ENCODE measurements at places on chromosomes 5 and 9. TPM values are rescaled to one million over a fixed set of nuclear protein-coding genes. Genes with fewer than 3 reads are reported as not detected.
A peak's percentile ranks its signal among the peaks of the same experiment; 100 is the strongest.

DNA sequence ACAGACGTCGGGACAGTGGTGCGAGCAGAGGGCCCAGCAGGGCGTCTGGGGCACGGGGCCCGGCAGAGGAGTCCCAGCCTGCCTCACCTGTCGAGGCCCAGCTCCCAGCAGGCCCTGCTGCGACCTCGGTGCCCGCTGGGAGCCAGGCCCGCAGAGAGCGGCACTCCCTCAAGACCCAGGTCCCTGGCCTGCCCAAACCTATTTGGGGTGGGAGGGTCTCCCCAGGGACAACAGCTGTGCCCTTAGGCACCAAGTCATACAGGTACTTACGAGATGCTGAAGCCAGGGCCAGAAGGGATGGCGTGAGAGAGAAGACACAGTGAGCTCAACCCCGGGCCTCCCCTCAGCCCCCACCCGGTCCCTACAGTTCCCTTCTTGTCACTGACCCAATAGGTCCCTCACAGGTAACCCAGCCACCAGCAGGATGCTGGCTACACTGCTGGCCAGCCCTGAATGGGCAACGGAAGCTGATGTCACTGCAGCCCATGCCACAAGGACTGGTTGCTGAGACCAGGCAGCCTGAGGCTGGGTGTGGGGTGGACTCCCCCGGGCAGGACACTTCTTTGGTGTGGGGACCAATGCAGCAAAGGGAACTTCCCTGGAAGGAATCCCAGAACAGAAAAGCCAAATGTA lies 3.7 kb downstream of the NSMF start:
- DNase-seq = no peak

Gene SPATA31E1
- polyA plus RNA-seq = 0.04 TPM

DNA sequence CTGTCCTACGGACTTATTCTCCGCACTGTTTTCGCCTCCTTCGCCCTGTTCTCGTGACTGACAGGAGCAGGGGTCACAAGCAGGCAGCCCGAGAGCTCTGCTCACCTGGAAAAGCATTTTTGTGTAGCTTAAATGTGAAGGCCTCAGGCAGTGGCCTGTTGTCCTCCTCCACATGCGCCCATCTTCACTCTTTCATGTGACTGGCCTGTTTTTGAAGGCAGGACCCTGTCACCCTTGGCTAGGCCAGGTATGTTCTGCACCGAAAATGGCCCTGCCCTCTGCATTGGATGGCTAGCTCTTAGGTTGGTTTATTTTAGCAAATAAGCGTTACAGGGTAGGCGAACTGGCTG lies 614 bp upstream of the CPLANE1 start:
- no peak for DNase-seq

GRCh38 chr5:83751201-83751600 lies 30.5 kb upstream of the HAPLN1 start:
- DNase-seq = no peak

DNA sequence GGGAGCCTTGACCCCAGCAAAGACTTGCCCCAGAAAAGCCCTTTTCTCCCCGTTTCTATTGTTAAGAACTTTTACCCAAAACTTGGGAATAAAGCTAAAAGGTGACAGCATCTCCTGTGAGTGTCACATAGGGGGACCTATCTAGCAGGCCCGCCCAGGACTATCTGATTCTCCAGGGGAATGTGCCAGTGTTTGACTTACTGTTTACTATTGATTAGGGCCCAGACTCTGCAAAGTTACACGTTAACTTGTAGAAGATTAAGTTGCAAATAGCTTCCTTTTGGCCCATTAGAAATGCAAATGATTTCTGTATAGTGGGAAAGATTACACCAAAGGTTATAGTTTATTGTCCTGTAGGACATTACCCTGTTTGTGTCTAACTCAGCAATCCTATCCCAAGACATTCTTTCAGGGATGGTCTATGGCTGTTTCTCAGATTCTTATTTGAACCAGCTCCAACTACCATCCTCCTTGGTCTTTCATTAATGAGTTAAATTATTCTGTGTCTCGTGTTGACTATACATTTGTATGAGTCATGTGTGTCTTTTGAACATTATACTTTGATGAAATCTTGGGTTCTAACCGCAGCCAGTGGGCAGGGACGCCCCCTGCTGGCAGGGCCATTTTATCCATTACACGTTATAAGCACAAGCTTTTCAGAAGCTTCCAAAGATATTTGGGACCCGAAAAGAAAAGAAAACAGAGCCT lies 60.7 kb downstream of the HRH2 start:
- no peak for DNase-seq

- no peak for DNase-seq
Observed at GRCh38 chr5:128777052-128777451, 188.2 kb upstream of the SLC27A6 start.

- DNase-seq = no peak
Observed at GRCh38 chr5:96716716-96717115, 54.5 kb downstream of the CAST start.

- no peak for DNase-seq
Observed at GRCh38 chr9:135215571-135216161, 128.2 kb downstream of the OLFM1 start.

DNA sequence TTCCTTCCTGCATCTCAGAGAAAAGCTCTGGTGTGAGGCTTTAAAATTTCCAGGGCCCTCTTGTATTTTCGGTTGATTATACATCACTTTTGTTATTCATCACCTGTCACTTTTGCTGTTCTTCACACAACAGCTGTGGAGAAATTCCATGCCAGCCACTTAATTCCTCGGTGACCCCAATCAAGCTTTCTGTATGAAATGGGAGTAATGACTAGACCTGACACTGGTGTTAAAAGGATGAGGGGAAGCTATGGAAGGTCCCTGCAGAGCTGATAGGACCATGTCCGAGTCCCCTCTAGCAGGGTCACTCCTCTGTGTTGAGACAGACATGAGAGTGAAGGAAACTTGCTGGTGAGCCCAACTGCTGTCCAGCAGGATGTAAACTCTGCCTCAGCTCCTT lies 59.7 kb downstream of the GPR21 start:
- no peak for DNase-seq

Gene AFAP1L1
- 2.9 TPM for polyA plus RNA-seq

GRCh38 chr5:14451871-14452270 lies 129.7 kb upstream of the OTULINL start:
- no peak for DNase-seq

Gene OCLN
- polyA plus RNA-seq = 0.99 TPM

Gene AMBP
- polyA plus RNA-seq = not detected

Gene DMRT2
- polyA plus RNA-seq = not detected

GRCh38 chr9:19998823-19999455 lies 210.1 kb upstream of the SLC24A2 start:
- no peak for DNase-seq

Gene CTNNAL1
- polyA plus RNA-seq = 72.3 TPM

Gene RORB
- not detected for polyA plus RNA-seq

DNA sequence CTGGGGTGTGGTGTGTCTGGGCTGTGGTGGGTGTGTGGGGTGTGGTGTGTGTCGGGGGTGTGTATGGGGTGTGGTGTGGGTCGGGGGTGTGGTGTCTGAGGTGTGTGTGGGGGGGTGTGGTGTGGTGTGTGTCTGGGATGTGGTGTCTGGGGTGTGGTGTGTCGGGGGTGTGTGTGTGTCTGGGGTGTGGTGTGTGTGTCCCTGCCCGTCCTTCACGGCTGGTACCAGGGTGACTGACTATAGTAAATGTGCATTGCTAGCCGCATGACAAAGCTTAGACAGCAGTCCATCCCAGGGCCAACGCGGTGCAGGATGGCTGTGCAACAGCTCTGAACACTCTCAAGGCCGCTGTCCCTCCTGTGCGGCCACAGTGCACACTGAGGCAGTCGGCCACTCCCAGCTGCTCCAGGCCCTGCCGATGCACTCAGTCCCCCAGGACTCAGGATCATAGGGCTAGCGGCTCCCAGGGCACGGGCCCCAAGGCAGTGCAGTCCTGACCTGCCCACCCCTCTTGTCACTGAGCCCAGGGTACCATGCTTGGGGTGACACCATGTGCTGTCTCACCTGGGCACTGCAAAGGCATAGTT lies 54.0 kb downstream of the SECISBP2 start:
- no peak for DNase-seq

Gene NME5
- 0.17 TPM for polyA plus RNA-seq

- DNase-seq = no peak
Observed at GRCh38 chr5:12623408-12623807, 719.2 kb upstream of the CTNND2 start.

Gene SWI5
- 93.5 TPM for polyA plus RNA-seq

GRCh38 chr9:92631452-92632343 lies 38.2 kb downstream of the IPPK start:
- DNase-seq = no peak

- DNase-seq = peak; percentile 54
Observed at GRCh38 chr5:179668391-179668790, 12.4 kb downstream of the CBY3 start.

GRCh38 chr9:125889112-125889475 lies 141.9 kb downstream of the PBX3 start:
- DNase-seq = peak; percentile 3

Gene ANKRD31
- polyA plus RNA-seq = not detected

- DNase-seq = no peak
Observed at GRCh38 chr5:168368854-168369253, 77.4 kb downstream of the WWC1 start.

- DNase-seq = peak; percentile 36
Observed at GRCh38 chr9:17422994-17423680, 155.7 kb upstream of the SH3GL2 start.

- peak; percentile 42 for DNase-seq
Observed at GRCh38 chr5:150623152-150623877, 17.1 kb upstream of the SYNPO start.

DNA sequence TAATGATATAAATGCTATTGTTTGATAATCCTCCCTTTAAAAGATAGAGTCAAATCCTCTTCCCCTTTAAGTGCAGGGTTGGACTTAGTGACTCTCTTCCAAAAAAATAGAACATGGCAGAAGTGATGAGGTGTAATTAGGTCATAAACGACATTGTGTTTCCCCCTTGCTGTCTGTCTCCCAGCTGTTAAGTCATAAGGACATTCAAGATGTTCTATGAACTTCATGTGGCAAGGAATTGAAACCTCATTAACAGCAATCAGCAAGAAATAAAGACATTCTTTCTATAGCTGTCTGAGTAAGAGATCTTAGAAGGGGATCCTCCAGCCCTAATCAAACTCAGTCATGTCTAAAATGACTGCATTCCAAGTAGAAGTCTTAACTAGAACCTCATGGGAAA lies 3.3 kb upstream of the SLC25A46 start:
- DNase-seq = no peak

Data from IMR-90 (cell line).